ENCODE measurements at places on chromosomes 4 and X.

DNA sequence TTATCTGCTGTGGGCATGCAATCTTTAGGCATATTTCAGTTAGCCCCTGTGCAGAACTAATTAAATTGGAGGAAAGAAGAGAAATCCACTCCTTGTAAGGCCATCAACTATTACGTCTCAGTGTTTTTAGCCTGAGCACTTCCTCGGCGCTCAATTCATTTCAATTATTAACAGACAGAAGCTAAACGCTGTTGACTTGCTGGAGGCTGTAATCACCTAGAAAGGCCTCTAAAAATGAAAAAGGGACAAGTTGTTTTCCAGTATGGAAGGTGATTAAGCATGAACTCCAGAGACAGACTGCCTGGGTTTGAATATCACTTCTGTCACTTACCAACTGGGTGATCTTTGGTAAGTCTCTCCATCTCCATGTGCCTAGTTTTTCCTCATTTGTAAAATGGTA, 59.6 kb downstream of the LEF1 start:
- DNase-seq = no peak

- no peak for DNase-seq
Observed at GRCh38 chr4:63393544-63393943, 1015.7 kb downstream of the TECRL start.

GRCh38 chrX:109186939-109187338, 294.9 kb downstream of the GUCY2F start:
- DNase-seq = no peak

GRCh38 chrX:55796496-55796895, 78.9 kb downstream of the RRAGB start:
- no peak for DNase-seq

GRCh38 chr4:14076776-14077175, 449.3 kb upstream of the BOD1L1 start:
- no peak for DNase-seq

- DNase-seq = no peak
Observed at GRCh38 chr4:125849869-125850268, 535.1 kb downstream of the FAT4 start.

DNA sequence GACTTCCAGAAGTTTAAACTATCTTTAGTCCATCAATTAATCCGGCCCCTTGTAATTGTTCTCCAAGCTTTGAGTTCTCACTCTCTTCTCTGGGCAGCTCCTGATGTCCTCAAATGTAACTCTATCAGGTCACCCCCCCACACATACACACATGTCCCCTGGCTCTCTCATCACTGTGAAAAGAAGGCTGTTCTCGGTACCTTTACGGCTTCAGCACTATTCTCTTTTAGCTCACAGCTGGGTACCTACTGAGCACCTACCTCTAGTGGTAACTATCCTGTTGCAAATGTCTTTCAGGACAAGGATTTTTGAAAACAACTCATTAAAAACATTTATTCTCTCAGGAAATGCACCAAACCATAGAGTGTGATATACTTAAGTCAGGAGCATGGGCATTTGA, 115.4 kb downstream of the IQCM start:
- no peak for DNase-seq

DNA sequence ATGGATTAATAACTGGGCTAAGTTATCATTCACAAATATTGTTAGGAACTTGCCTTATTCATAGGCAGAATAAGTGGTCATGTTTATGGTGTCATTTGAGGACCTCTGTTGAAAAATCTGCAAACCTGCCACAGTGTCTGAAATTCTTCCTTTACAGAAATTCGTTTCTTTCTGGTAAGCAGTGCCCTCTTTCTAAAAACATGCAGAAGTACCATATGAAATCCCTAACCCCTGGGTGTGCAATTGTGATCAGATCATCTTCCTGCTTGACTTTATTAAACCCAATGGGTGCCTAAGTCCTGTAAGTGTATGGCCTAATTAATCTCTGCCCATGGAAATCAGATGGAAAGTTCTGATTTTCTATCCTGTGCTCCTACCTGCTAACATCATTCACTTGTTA, 4.4 kb upstream of the HTATSF1 start:
- no peak for DNase-seq

DNA sequence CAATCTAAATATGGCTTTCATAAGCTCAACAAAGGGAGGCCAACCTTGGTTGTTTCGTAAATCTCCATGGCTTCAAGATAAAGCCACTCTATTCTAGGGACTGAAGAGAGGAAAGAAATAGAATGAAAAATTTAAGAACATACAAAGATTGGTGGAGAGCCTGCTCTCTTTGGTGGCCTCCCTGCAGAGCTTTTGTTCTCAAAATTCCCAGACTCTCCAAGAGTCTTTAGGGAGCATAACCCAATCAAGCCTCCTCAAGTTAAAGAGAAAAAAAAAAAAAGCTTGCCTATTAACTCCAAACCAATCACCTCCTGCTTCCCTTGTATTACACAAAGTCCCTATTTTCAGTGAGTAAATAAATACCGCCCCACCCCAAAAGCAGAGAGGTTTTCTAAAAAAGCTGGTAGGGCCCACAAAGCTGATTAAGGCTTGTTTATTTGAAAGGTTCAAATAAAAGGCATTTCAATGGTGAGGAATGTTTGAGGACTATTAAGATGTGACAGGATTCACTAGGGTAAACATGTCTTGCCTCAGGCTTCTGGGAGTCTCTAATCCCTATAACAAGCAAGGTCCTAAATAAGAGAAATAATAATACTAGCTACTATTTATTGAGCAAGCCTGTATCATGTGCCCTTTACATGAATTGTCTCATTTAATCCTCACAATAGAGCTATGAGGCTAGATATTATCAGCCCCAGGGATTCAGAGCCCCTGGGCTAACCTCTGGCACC, 71.6 kb downstream of the GPC3 start:
- no peak for DNase-seq

GRCh38 chr4:40238008-40238699, 41.3 kb downstream of the RHOH start:
- no peak for DNase-seq

- no peak for DNase-seq
Observed at GRCh38 chr4:15753786-15754185, 24.3 kb upstream of the CD38 start.

GRCh38 chr4:53010318-53010717, 148.2 kb downstream of the RASL11B start:
- DNase-seq = no peak

- no peak for DNase-seq
Observed at GRCh38 chr4:142406499-142406835, 439.6 kb downstream of the INPP4B start.

- DNase-seq = no peak
Observed at GRCh38 chr4:8128100-8128856, 30.3 kb downstream of the ABLIM2 start.

GRCh38 chr4:150078041-150078578, at the start of gene DCLK2:
DCLK2 (plus strand) TSS chr4:150078445; CDS start chr4:150079028, 583 bp downstream.
- peak; percentile 49 for DNase-seq

DNA sequence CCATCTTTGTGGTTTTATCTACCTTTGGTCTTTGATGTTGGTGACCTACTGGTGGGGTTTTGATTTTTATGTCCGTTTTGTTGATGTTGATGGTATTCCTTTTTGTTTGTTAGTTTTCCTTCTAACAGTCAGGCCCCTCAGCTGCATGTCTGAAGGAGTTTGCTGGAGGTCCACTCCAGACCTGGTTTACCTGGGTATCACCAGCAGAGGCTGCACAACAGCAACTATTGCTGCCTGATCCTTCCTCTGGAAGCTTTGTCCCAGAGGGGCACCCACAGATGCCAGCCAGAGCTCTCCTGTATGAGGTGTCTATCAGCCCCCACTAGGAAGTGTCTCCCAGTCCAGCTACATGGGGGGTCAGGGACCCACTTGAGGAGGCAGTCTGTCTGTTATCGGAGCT, 199.3 kb upstream of the WDFY3 start:
- DNase-seq = no peak

DNA sequence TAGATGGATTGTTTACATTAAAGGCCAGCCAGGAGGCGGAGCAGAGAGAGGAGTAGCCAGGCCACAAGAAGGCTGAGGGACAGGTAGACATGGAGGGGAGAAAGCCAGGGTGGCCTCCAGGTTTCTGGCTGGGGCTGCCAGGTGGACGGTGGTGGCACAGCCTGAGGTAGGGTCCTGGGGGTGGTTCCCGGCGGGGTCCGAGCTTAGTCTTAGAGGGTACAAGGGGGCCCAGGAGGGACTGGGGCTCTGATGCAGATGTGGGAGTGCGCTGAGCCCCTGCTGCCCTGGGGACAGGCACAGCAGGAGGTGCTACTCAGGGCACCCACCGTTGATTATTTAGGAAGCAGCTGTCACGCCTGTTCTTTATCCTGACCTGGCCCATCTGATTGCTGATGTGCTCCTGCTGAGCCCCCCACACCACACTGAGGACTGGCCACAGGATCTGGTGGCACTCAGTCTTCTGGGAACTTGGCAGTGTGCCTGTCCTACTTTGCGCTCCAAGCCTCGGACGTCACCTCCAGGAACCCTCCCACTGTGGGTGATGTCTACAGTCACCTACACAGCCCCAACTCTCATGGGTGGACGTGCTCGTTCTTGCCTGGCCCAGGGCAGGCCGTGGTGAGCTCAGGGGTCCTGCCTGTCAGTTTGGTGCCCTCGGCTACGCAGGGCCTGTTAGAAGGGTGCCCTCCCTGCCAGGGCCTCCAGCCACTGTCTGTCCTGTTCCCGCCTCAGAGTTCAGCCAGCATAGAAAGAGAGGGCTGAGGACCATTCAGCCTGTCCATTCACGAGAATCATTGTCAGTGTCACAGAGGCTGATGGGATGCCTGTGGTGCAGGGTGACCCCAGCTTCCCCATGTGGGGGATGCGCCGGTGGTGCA, 12.0 kb downstream of the WFS1 start:
- DNase-seq = no peak

- no peak for DNase-seq
Observed at GRCh38 chr4:53800741-53801140, 209.5 kb upstream of the LNX1 start.

DNA sequence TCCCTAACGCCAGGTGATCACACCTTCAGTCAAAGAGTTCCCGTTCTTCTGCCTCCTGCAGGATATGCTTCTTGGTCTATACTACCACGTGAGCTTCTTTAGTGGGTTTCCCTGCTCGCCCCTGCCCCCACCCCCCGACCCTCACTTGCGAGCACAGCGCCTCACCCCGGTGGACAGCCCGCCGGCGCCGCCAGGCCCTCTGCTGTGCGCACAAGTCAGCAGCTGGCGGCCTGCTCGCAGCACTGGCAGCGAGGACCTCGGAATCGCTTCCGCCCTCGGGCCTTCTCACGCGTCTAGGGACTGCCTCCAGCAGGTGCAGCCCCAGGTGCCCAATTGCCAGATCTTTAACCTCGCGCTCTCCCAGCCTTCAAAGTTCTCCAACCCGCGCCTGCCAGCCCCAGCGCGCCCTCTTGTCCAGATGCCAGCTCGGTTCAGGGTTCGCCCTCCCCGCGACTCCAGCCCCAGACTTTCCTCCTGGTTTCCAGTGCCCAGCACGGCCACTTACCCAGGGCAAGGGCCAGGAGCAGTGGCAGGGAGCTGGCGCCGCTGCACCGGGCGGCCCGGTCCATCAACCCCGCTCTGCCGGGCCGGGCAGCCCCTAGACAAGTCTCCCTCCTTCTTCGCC, 454 bp downstream of the BTC start:
- peak; percentile 55 for DNase-seq

DNA sequence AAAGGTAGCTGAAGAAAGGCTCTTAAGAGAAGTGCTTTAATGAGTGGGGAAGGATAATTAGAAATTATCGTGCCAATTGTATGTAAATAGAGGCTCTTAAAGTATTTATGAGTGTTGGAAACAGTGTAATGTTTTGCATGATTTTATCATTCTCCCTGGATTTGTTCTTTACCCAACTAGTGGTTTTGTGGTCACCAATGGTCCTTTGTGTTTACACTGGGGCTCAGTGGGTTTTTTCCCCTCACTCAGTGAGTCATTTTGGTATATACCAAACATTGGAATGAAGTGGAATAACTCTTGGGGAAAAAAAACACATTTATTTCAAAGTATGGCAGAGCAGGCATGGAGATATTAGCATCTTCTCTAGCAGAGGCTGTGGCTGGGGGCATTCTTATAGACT, 20.8 kb upstream of the LGI2 start:
- no peak for DNase-seq

DNA sequence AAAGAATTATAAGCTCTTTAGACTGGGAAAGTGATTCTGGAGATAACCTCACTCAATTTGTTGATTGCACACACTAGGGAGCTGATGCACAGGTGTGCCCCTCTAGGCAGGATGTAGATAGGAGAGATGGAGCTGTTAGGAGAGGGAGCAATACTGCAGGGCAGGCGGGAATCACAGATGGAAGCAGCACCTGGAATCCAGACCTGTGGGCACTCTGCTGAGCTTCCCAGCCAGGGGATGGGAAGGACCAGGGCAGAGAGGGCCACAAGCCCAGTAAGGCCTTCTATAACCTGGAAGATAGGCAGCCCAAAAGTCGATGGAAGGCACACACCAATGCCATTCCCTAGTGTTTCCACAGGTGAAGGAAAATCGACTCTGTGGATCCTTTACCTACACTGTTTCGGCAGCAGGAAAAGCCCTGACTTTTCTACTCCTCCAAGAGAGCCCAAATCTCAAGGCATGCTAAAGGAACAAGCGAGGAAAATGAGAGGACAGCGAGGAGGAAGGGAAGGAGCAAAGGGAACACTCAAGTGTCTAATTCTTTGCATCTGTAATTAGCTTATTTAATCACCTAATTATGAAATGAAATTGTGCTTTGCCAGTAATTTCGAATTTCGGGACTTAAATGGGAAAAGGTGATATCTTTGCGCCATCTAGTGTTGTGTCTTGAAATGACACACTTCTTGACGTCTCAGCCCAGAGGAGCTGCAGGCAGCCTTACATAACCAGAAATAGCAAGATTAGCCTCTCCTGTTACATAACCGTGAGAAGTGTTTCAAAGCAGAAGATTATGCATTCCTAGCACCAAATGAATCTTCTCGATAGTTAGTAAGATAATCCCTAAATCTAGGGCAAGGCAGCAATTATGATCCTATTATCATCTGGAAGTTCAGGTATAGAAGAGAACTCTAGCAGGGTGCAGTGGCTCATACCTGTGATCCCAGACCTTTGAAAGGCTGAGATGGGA, 31.0 kb upstream of the TLR3 start:
- DNase-seq = no peak

- no peak for DNase-seq
Observed at GRCh38 chr4:29549342-29549741, 1170.8 kb upstream of the PCDH7 start.

DNA sequence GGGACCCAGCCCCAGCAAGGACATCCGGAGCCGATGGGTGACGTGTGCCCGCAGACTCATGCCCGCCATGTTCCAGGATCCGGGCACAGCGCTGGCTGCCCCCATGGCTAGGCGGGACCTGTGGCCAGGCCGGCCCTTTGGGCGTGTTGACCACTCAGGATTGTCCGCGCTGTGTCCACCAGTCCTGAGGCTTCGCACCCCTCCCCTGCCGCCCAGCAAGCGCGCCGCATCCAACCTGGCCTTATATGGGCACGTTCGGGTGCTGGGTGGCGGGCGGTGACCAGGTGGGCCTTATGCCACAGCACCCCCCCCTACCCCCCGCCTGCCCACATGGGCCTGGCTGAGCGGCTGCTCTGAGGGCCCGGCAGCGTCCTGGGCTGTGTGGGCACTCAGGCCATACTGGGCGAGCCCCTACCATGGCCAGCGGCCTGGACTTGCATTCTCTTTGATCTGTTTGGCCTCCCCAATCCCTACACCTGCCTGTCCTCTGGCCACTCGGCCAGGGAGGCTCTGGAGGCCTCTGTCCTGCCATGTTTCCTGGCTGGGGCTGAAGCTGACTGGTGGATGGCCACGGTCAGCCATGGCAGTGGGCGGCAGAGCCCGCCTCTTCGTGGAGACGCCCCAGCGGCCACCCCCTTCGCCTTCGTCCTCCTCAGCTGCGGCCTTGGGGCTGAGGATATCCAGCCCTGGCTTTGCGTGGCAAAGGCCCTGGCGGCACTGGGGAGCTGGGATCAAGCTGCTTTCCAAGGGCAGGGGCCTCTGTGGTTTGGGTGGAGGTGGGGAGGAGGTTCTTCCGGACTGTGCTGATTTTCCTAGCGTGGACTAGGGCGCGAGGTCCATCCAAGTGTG, 2.0 kb downstream of the FGFRL1 start:
- DNase-seq = no peak
